ENCODE measurements at places on chromosomes 13 and 19. TPM values are rescaled to one million over a fixed set of nuclear protein-coding genes. Genes with fewer than 3 reads are reported as not detected.

KLK3 gene
- total RNA-seq, result not detected

LEUTX gene
- total RNA-seq, result not detected

GAS6 gene
- 138 TPM for total RNA-seq

PPM1N gene
- 0.34 TPM for total RNA-seq

FOSB gene
- 0.30 TPM for total RNA-seq

Data from HT1080 (cell line).